Ammon's horn (tissue), 1 donor: ENCODE measurements at places on chromosomes 4 and X.

DNA sequence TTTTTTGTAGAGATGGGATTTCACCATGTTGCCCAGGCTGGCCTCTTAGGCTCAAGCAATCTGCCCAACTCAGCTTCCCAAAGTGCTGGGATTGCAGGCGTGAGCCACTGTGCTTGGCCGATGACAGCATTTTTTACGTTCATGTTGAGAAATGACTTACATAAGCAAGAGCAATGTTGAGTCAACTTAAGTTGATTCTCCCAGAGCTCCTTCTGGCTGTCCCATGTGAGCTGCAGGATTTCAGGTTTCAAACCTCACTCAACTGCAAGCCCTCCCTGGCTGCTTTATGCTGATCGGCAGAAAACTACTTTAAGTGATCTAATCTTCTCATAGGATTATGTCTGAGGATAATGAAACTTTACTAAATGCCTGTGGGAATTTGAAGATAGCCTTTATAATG, 86.8 kb downstream of the GC start:
- no peak for DNase-seq

DNA sequence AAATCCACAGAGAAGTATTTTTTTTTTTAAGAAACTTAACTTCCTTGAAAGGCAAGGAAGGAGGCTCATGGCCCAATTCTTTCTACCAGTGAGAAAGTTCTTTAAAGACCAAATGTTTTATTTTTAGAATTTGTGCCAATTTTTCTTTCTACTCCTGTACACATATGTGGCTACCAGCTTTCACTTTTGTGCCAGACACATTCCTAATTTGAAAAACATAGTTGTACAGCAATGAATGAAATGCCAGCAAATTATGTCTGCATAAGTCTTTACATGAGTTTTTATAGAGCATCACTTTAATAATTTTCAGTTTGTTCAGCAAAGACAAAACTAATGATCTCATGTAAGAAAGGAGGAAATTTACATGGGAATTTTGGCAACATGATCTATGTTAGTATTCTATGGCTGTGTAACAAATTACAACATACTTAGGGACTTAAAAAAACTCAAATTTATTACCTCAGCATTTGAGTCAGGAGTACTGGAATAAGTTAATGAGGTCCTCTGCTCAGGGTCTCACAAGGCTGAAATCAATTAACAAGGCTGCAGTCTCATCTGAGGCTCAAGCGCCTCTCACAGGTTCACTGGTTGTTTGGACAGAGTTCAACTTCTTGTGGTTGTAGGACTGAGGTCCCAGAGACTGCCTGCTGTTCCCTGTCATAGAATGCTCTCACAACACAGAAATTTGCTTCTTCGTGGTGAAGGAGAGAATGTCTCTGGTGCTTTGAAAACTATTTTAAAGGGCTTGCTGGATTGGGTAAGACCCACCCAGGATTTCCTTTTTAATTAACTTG, 678.2 kb upstream of the FAM241A start:
- no peak for DNase-seq

GRCh38 chr4:21819086-21819485, 129.5 kb downstream of the KCNIP4 start:
- peak; percentile 19 for DNase-seq

GRCh38 chr4:6201580-6202091, 1.3 kb upstream of the JAKMIP1 start:
- no peak for DNase-seq

- DNase-seq: no peak
Observed at GRCh38 chr4:152090543-152090942, 329.7 kb upstream of the GATB start.

DNA sequence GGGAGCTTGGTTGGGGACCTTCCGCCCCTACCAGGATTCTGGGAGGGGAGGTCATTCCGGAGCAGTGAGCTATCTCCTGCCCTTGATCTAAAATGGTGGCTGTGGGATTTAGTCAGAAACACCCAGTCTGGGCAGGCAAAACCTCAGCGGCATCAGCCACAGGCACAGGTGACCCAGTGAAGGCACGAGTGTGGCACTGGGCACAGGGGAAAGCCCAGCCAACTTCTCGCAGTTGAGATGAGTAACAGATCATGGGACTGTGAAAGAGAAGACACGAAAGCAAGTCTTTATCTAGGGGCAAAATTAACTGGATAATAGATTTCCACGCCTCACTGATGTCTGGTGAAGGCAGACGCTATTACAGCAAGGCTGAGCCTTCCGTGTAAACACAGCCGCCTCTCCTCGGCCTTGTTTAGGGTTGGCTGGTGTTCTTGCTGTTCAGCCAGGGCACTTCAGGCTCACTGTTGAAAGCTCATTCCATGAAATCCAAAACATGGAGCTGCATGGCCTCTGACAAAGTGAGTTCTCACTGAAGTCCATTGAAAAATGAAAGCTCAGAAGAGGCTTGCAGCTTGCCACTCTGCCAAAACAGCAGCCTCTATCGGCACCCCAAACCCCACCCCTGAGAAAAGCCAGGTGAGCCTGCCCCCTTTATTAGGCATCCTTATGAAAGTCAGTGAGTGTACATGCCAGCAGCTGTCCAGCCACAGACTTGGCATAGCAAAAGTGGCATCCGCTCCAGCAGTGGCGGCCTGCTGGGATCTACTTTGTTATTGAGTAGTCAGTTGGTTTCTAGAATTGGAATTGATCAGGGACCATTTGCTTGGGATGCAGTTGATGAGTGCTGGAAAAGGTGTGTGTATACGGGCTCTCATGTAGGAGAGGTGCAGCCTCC, 102.3 kb upstream of the MTM1 start:
- DNase-seq: peak; percentile 29

- peak; percentile 54 for DNase-seq
Observed at GRCh38 chr4:95510145-95510544, 38.6 kb downstream of the UNC5C start.

DNA sequence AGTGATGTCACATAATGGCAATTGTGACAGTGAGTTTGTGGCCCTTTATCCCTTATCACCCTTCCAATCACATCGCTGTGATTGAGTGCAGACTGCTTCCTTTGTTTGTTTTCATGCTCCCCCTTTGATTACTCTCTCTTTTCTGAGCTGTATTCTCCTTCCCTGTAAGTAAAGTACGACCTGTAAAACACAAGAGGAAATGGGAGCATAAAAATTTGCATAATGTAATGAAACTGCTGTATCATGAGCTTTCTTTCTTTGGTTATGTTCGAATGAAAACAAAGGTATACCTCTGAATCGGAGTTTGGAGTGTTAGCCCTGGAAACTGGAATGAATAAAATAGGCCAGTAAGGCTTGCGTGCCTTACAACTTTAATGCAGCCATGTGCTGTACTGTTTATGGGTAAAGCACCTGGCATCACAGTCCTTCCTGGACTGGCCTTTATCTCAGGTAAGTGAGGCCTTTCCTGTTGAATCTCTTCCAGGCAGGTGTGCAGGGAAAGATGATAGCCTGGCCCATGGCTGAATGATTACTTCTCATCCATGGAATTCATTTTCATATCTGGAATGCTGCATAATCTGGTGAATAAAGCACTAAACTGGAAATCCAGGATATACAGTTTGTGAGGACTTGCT, 26.6 kb upstream of the HS3ST1 start:
- no peak for DNase-seq
